ENCODE measurements at places on chromosomes 16 and 17.

- DNase-seq, result no peak
Measured at GRCh38 chr17:65196617-65197016, 59.4 kb downstream of the RGS9 start.

DNA sequence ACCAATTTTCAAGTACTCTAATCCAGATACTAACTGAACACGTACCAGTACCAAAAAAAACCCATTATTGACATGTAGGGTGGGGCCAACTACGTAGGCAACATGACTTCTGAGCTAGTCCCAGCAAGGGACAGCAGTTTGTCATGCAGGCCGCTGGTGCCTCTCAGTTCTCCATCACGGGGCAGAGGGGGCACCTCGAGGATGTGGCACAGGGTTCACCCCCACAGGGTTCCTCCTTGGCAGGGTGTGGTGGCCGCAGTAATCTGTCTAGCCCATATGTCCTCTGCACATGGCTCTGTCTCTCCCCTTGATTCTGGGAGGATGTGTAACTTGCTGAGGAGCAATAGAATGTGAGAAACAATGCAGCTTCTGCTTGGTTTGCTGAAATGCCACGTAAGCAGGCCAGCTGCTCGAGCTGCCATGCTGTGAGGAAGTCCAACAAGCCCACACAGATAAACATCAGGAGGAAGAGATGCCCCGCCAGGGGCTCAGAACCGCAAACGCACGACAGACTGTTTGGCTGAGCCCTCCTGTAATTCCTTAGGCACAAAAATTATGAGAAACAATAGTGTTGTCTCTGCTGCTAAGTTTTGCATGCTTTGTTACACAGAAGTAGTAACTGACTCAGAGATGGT, 62.4 kb downstream of the NT5M start:
- no peak for DNase-seq

DNA sequence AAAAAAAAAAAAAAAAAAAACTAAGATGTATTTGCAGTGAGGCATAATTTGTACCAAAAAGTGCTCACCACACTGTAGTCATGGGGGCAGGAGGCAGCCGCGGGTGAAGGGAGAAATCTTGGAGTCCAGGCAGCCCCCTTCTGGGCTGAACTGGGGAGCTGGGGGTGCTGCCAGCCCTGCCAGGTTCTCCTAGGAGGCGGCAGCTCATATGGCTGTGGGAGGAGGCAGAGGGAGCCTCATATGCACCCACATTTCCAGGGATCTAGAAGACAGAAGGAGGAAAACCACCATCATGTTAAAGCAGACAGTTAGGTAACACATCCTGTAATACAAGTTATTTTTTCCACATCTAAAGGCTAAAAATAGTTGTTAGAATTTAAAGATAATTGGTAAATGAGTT, 16.3 kb downstream of the MAPT start:
- DNase-seq, result no peak

DNA sequence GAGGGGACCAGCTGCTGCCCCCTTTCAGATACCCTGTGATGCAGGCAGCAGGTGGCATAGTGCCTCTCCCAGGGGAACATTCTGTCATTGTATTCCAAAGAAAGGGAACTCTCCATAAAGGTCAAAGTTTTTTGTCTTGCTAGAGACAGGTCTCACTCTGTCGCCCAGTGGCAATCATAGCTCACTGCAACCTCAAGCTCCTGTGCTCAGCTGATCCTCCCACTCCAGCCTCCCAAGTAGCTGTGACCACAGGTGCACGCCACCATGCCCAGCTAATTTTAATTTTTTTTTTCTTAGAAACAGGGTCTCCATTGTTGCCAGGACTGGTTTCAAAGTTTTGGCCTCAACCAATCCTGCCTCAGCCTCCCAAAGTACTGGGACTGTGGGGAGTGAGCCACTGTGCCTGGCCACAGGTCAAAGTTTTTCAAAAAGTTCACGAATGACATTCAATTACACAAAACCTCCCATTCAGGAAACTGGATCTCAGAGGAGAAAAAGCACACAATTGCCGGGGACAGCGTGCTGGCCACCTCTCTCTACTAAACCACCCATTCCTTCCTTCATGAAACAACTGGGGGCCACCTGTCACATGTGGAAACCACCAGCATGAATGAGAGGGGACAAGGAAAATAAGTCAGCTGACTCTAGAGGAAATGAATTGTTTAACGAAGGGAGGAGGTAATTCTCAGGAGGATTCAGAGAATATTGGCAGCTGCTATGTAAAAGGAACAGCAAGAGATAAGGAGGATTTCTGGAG, 80.0 kb downstream of the MARCHF10 start:
- DNase-seq, result no peak

GRCh38 chr16:66007717-66008116, 358.8 kb upstream of the CDH5 start:
- DNase-seq, result peak; percentile 96

- DNase-seq, result no peak
Measured at GRCh38 chr16:72978212-72978611, 69.7 kb downstream of the ZFHX3 start.

- no peak for DNase-seq
Measured at GRCh38 chr17:43584666-43585102, 38.5 kb upstream of the ETV4 start.

DNA sequence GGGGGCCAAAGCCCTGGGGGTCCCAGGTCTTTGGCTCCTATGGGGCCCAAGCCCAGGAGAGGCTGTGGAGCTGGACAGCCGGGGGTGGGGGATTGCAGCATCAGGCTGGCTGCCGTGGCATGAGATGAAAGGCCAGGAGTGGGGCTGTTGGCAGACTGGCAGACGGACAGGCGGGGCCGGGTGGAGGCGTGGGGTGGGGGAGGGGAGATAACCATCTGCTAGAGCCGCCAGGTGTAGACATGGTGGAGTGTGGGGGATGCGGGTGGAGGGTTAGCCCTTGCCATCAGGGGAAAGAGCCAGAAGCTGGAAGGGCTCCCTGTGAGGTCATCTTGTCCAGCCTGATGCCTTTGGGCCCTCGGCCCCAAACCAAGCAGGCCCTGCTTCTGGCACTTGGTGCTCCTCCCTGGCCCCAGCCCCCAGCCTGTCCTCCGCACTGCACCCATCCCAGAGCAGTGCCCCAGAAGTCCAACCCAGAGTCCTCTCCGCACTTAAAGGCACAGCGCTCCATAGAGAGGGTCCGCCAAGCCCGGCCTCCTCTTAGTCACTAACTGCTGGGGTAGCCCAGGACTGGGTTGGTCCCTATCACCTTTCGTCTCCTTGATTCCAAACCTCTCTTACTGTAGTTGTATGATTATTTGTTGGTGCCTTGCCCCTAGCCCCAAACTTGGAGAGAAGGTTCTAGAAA, 33.3 kb upstream of the DLX4 start:
- DNase-seq, result no peak

DNA sequence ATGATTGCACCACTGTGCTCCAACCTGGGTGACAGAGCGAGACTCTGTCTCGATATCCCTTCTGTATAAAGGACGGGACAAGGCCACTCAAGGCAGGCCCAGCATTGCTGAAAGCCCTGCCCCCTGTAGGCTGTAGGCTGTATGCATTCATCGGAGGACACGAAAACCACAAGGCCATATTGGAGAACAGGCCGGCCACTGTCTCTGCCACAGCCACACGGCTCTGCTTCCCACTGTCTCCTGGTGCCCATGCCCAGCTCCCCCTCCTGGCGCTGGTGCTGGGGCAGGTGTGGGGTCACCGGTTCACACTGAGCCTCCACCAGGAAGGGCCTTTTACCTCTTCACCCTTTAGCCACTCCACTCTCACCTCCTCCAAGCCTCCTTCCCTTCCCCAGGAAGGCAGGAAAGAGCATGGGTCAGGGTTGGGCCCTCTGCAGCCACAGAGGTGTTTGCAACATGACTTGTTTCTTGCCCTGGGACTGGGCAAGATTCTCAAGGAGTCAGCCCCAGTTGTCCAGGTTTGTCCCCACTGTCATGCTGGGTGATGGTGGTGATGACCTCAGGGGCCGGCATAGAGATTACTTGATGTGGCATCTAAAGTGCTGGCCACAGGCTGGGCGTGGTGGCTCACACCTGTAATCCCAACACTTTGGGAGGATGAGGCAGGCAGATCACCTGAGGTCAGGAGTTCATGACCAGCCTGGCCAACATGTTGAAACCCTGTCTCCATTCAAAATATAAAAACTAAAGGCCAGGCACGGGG, 5.3 kb upstream of the NTN3 start:
- no peak for DNase-seq

DNA sequence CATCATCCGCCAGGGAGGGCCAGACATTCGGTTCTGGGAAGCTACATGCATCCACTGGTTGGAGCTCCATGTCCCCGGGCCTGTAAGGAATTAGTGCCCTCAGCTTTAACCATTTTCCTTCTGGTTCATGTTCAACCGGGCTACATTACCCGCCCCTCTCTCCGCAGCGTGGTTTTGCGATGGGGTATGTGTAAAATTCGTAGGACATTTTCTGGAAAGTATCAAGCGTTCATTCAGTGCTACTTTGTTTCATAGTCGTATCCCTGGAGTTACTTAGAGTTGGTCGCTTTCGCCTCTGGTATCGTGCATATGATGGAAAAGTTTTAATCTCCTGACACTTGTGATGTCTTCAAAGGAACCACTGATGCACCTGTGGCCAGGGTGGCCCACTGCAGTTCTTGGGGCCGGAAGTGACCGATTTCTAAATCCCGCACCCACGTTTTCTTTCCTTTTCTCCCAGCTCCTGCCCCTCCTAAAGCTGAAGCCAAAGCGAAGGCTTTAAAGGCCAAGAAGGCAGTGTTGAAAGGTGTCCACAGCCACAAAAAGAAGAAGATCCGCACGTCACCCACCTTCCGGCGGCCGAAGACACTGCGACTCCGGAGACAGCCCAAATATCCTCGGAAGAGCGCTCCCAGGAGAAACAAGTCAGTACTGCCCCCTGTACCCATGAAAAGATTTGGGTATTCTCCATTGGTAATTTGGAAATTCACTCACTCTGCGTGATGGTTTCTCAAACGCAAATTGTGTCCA, 637 bp downstream of the RPL23A start:
- no peak for DNase-seq
